ENCODE measurements at places on chromosomes 5 and 9.
A peak's percentile ranks its signal among the peaks of the same experiment; 100 is the strongest.

GRCh38 chr9:117104716-117105495 lies 310.0 kb downstream of the ASTN2 start:
- DNase-seq = no peak

DNA sequence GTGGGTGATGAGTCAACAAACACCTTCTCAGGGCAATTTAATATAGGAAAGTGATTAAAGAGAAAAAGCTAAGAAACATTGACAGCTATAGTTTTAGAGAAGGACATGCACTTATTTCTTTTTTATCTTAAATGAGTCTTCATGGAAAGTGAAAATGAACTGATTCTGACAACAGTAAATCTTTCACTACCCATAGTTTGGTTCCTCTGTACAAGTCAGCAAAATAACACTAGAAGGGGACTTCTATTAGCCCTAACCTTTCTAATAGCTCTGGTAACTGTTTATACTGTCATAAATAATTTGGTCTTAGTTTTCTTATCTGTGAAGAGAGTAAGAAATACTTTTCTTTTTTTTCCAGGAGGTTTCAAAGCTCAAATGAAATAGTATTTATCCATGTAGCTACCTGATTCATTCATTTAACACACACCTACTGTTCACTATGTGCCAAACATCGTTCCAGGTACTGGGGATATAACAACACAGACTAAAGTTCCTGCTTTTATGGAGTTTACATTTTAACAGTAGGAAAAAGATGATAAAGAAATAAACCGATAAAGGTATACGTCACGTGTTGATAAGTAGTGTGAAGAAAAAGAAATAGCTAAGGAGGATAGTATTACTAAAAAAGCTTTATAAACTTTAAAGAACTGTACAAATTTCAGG lies 148.2 kb downstream of the PCSK1 start:
- no peak for DNase-seq

DNA sequence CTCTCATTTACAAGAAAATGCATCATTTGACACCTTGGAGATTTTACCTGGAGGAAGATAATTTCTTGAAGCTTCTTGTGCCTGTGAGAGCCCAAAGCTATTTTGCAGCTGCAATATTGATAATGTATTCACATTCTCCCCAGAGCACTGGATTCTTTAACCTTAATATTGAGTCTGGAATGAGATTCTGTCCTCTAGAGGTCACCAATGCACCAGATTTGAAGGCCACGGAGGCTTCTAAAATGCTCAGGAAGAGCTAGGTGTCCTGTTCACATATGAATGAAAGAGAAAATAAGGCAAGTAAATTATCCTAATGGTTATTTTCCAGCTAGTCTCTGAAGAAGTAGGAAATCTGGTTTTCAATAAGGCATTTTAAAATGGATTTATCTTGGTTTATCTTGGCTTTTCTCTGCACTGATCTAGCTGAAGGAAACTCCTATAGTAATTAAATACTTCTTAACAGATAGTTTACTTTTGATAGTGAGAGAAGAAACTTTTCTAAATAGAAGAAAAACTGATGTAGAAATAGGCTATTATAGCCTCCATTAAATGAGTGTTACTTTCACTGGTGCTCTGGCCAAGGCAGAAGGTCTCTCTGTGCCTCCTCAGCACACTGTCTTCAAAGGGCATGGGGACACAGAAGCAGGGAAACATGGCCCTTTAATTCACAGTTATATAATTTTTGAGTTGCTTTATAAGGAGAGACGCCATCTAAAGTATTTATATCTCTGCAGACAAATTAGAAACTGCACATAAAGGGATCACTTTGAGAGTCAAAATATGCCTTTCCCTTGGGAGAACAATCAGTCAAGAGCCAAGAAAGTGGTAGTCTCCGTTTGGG lies 297.0 kb upstream of the ACTBL2 start:
- DNase-seq = peak; percentile 85

- DNase-seq = no peak
These were observed 203.3 kb downstream of the ADAMTS12 start for GRCh38 chr5:33688526-33688925.

GRCh38 chr9:81829195-81829882 lies 98.9 kb upstream of the SPATA31D4 start:
- no peak for DNase-seq

- DNase-seq = no peak
These were observed 206.1 kb upstream of the IRX1 start for GRCh38 chr5:3389471-3390026.

- no peak for DNase-seq
These were observed 1.0 kb upstream of the MINAR2 start for GRCh38 chr5:129746876-129747275.

DNA sequence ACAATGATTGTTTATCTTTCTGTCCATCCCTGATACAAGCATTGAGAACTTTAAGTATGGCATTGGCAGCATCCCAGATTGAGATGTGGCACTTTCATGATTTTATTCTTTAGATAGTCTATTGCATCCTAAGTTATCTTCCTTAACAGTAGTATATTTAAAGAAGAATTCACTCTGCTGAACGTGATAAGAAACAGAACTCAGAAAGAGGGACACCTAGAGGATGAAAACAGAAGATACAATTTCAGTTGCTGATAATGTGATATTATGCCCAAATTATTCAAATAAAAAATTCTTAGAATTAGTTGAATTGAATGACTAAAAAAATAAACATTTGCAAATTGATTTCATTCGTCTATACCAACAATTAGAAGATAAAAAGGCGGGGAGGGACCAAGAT lies 218.1 kb upstream of the DMRTA1 start:
- DNase-seq = no peak

DNA sequence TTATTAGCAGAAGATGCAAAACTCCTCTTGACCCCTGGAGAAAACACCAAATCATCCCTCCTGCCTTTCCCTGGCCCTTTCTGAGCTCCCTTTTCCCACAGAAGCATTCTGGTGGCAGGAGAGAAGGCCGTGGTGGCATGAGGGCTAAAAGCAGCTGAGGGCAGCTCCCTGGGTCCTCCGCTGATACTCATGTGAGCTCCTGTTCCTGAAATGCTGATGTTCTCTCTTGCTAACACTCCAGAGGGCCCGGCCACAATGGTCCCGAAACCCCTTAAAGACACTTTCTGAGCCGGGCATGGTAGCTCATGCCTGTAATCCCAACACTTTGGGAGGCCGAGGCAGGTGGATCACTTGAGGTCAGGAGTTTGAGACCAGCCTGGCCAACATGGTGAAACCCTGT lies 183.1 kb downstream of the HSPA4 start:
- no peak for DNase-seq

GRCh38 chr9:89664010-89664409 lies 59.2 kb downstream of the GADD45G start:
- DNase-seq = no peak

DNA sequence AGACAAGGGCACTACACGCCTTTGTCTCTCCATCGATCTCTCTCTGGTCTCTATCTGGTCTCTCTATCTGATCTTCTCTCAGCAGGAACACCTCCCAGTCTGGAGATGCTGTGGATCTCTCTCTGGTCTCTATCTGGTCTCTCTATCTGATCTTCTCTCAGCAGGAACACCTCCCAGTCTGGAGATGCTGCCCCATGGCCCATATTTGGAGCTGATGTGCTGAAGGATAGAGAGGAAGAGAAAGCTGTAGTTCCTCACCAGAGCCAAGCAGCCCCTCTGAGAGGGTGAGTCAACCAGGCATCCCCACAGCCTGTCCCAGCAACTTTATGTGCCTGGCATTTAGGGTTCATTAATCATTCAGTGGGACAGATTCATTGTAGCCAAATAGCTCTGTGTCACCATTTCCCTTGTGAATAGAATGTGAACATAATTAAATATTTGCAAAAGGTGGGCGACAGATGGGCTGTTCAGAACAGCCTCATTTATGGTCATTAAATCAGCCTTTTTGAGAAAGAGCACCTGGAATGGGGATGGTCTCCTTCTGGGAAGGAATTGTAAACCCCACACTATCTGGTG lies 189.3 kb upstream of the MAST4 start:
- DNase-seq = no peak

GRCh38 chr9:133725886-133726285 lies 12.3 kb downstream of the SARDH start:
- no peak for DNase-seq
